Activated T-cell treated with anti-CD3 and anti-CD28 coated beads, Interleukin-2, amount 50 U/mL, for 72 hours (primary cell): ENCODE measurements at places on chromosomes 5 and 9. TPM values are rescaled to one million over a fixed set of nuclear protein-coding genes. Genes with fewer than 3 reads are reported as not detected.

Gene SEMA6A
- 0.23 TPM for total RNA-seq

Gene PCDHB9
- total RNA-seq: not detected

Gene SMIM33
- 0.35 TPM for total RNA-seq

Gene ASS1
- total RNA-seq: 58.4 TPM

Gene OBP2B
- not detected for total RNA-seq

Gene SCGB3A2
- not detected for total RNA-seq

Gene TRIM36
- total RNA-seq: not detected

Gene IL5
- total RNA-seq: 1.3 TPM

Gene HMHB1
- total RNA-seq: not detected

Gene SLC23A1
- 1.9 TPM for total RNA-seq

Gene TEX48
- total RNA-seq: 1.4 TPM

Gene SPINK7
- total RNA-seq: not detected

Gene CYFIP2
- 288 TPM for total RNA-seq

Gene ANP32B
- total RNA-seq: 361 TPM

Gene UBE2QL1
- 0.28 TPM for total RNA-seq

Gene CD74
- total RNA-seq: 363 TPM

Gene ADAMTS13
- total RNA-seq: 4.7 TPM

Gene BASP1
- 1.2 TPM for total RNA-seq

Gene MEGF10
- not detected for total RNA-seq

Gene PHYHD1
- 1.1 TPM for total RNA-seq

Gene BAAT
- 0.24 TPM for total RNA-seq

Gene TTC39B
- 30.8 TPM for total RNA-seq

Gene SPAG8
- 1.4 TPM for total RNA-seq
